Activated CD4-positive, alpha-beta T cell treated with anti-CD3 and anti-CD28 coated beads, Interleukin-2, amount 50 U/mL, for 48 hours (primary cell): ENCODE measurements at places on chromosomes 13 and 19.

GRCh38 chr13:30382836-30383525 lies 39.3 kb upstream of the UBE2L5 start:
- DNase-seq = no peak

- DNase-seq = no peak
Observed at GRCh38 chr13:63184693-63185092, 1769.0 kb upstream of the PCDH20 start.

DNA sequence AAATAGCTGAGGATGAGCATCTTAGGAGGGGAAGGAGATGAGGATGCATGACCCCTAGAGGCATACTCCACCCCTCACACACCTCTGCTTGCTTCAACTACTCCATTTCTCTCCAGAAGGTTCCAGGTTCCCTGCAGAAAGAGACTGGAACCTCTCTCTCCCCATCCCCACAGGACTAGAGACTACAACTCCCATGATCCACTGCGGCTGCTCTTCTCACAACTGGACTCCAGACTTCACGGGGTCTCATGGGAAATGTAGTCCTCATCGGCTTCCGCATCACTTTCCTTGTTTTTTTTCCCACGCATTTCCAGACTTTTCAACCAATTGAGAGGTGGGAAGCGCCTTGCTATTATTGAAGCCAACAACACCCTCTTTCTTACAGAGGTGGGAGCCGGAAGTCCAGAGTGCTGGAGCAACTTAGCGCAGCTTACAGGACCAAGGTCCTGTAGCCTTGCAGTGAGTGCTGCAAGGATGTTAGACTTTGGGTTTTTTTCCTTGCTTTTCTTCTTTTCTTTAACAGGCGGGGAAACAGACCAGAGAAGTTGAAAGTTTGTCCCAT lies 13.9 kb upstream of the CACNG6 start:
- DNase-seq = peak; percentile 53

DNA sequence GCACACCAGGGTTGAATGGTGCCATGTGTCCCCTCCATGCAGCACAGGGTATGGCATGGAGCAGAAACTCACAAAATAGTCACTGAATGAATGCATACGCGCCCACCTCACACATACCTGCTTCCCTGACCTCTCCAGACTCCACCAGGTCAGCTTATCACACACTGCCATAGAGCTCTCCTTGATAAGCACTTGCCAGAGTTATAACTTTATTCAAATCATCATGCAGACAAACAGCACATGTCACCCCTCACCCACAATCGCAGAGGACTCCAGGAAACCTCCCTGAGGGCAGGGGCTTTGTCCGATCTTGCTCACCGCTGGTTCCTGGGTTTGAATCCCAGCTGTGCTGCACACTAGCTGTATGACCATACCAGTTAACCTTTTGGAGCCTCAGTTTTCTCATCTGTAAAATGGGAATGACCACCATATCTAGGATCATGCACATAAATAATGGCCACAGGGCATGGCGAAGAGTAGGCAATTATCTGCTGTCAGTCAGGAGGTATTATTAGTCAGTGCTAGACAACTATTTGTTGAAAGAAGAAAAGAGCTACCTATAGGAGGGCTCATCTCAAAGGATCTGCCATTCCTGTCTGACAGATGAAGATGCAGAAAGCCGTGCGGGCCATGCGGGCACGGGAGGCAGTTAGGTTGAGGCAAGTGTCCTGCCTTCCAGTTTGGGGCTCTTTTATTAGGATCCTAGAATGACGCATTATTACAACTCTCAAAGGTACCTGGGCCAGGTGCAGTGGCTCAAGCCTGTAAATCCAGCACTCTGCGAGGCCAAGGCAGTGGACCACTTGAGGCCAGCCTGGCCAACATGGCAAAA lies 14.0 kb downstream of the XRCC1 start:
- no peak for DNase-seq

GRCh38 chr19:45667620-45668341 lies at the start of gene GIPR:
Gene GIPR, plus strand, starts transcription at chr19:45668221. Its CDS starts 1,300 bp downstream, at chr19:45669521.
- DNase-seq = peak; percentile 84

DNA sequence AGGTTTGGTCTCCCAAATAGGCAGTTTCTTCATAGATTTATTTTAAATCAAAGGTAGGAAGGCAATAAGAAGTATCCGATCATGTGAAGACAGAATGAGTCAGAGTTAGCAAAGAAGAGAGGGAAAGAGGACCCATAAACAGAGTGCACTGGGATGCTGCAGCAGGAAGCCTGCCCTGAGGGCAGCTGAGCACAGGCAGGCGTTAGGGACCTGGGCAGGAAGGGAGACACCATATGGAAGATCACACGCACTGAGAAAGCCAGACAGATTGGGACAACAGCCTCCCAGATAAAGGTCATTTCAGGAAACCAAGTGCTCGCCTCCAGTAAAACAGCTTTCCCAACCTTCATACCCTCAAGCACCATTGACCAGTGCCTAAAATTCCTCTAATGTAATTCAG lies 598.0 kb downstream of the EFNB2 start:
- no peak for DNase-seq

- no peak for DNase-seq
Observed at GRCh38 chr19:23956051-23956450, 41.4 kb downstream of the ZNF726 start.

DNA sequence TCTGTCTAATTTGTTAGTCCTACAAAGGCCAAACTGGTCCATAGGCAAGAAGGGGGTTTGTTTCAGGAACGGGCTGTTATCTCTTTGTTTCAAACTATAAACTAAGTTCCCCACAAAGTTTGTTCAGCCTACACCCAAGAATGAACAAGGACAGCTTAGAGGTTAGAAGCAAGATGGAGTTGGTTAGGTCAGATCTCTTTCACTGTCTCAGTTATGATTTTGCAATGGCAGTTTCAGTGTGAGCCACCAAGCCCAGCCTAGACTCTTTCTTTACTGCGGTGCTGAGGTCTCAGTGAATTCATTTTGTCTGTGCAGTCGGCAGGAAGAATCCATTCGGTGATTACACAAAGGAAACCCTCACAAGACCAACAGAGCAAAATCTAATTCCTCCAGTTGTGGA lies 56.6 kb upstream of the ABCC4 start:
- DNase-seq = no peak

GRCh38 chr13:78595495-78596398 lies 7.6 kb downstream of the POU4F1 start:
- DNase-seq = no peak

DNA sequence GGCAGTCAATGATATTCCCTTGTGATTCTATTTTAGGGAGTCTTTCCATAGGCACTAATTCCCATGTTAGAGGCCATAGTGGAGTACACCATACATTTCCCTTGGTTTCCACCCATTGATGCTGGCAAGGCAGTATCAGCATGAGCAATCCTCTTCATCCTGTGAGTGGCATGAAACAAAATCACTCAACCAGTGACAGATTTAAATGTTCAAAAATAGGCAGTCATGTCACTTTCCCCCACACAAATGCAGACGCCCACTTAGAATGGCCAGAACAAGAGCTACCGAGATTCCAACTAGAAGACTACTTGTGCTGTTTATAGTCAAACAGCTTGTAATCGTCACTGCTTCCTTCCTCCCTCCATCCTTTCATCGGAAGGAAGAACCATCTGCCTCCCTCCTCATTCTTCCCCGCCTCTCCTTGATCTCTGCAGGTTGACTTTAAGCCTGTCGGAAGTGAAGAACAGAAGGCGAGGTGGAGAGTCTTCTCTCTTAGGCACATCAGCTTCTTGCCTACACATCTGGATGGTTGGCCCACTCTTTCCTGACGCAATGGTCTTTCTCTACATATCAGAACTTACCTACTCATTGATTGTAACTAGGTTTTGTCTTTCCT lies 22.6 kb downstream of the RASL11A start:
- DNase-seq = no peak

GRCh38 chr13:102769679-102770078 lies 3.9 kb downstream of the TEX30 start:
- no peak for DNase-seq
